ENCODE measurements at places on chromosomes 4 and X.

DNA sequence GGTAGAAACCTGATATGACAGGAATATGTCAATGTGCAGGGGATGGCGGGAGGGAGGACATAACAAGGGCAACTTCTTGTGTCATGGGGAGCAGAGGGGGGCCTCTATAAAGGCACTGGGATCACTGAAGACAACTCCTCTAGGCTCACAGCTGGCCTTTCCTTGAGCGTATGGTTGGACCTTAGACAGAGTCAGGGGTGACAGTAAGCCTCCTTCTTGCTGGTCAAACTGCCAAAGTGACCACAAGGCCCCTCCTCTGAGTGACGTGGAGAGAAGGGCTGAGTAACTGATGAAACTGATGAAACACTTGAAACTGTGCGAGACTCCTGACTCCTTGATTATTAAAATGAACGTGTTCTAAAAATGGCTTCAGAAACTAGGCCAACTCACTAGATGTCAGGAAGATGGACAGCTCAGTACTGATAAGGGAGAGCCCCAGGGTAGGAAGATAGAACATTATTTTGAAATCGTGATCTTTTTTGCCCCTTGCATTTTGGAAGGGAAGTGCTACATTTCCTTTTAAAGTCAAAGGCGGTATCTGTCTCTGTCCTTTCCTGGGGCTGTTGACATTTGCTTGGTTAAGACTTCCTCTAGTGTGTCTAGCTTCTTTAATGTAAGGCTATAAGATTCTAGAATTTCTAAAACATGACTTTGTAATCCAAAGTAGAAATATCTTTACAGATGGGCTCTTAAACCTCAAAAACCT, 1.6 kb downstream of the RAB33A start:
- DNase-seq: no peak

- DNase-seq: no peak
Observed at GRCh38 chrX:87045352-87045751, 472.2 kb upstream of the KLHL4 start.

GRCh38 chr4:145177906-145178538, 2.4 kb downstream of the OTUD4 start:
- DNase-seq: no peak

DNA sequence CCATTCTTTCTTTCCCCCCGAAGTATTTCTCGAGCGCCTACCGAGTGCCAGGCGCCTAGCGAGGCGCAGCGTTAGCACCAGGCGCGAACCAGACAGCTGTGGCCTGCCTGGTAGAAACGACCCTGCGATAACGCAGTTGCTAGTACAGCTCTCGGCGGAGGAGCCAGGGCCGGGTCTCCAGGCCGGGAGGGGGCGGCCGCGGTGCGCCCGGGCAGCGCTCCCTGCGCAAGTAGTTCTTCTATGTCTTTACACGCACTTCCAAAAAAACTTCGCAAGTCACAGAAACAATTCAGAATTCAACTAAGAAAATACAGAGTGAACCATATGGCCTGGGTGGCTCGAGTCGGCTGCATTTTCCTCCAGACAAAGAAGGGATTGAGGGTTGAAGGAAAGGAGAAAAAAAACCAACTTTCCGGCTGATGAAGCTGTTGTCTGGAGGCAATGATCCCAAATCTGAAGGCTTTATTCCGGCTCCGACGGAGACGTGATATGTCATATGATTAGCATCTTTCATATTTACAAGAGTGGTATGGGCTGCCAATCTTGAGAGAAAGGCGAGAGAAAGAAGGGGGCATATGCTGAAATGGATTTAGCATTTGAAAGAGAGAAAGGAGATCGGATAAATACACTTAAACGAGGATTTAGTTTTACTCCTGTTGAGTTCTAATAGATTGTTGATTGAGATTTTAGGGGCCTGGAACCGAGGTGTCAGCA, 7.2 kb upstream of the NEUROG2 start:
- DNase-seq: peak; percentile 41

DNA sequence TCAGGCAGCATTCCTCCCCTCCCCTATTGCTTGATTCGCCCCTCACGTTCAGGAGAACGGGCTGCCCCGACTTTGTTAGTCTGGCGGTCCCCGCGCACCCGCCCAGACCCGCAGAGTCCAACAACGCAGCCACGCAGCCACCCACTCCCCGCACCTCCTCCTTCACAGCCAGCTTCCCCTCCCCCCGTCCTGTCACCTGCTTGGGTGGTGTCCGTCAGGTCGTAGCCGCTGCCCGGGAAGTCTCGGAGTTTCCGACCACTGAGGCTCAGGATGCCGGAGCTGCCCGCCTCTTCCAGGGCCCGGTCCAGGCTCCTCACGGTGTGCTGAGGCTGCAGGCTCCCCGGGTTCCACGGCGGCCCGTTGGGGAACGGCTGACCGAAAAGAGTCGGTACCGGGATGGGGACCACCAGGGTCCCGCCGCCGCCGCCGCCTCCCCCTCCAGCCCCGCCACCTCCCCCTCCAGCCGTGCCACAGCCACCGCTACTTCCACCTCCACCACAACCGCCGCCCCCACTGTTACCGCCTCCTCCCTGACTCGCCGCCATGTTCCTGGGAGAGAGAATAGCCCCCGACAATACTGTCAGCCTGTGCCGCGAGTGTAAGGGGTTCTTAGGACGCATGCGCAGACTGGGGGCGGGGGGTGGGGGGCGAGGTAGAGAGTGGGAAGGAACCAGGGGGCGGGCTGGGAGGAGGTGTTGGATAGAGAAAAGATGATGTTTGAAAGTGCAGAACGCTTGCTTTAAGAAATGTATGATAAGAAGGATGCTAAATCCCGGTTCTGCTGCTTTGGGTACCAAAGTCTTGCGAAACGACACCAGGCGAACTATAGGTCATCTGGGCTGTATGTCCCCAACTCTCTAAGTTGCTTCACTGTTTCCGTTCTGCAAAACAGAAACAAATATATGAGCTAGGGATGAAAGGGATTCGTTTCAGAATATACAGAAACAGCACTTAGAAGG, at the start of gene LRCH2:
LRCH2 (minus strand) TSS at position 600 of the 959 bp plus-strand sequence; CDS start at position 545, 55 bp downstream.
- DNase-seq: peak; percentile 1

GRCh38 chr4:8291036-8291682, 21.6 kb downstream of the HTRA3 start:
- no peak for DNase-seq

- peak; percentile 98 for DNase-seq
Observed at GRCh38 chr4:39181905-39182638, at the start of gene WDR19. Gene WDR19, plus strand, starts transcription at chr4:39182529. Its CDS starts 29 bp downstream, at chr4:39182558.

- DNase-seq: no peak
Observed at GRCh38 chr4:100849319-100849718, 331.5 kb upstream of the EMCN start.

DNA sequence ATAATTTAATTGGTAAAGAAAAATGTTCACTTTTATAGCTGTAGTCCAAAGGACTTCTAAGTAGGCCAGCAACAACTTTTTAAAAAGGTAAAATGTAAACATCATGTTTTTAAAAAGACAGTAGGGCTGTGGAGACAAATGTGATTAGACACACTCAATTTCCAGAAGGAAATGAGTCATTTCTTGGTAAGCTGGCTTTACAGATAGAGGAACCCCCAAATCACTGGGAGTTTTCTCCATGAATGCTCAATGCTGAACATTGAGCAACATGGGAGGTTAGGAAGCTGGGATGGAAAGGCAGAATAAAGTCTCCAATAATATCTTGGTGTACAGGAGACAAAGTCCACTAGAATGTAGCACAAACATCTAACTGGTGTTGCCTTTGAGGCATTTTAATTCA, 121.3 kb downstream of the NWD2 start:
- no peak for DNase-seq

DNA sequence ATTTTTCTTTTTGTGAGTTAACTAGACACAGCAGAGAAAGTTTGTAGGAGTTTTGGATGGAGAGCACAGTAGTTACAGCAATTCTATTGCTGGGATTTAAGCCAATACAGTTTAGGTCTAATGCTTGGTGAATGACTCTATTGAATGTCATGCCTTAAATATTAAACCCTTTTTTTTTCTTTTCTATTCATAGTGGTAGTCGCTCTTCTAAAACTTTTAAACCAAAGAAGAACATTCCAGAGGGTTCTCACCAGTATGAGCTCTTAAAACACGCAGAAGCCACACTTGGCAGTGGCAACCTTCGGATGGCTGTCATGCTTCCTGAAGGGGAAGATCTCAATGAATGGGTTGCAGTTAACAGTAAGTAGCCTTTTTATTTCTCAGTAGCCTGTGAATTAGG, 34.8 kb upstream of the DCK start:
- no peak for DNase-seq

Measured in D341Med (cell line).